Activated T-helper 1 cell treated with anti-CD3 and anti-CD28 coated beads, Interleukin-12 subunit alpha, Interleukin-12 subunit beta, Interleukin-2, Interleukin-4 antibody, amounts not matched to agents 30 ng/mL and 10 ng/mL and 1 ng/mL, durations not matched to agents 14 hours and 24 hours and 36 hours (primary cell): ENCODE measurements at places on chromosomes 5 and 9. TPM values are rescaled to one million over a fixed set of nuclear protein-coding genes. Genes with fewer than 3 reads are reported as not detected.

DNA sequence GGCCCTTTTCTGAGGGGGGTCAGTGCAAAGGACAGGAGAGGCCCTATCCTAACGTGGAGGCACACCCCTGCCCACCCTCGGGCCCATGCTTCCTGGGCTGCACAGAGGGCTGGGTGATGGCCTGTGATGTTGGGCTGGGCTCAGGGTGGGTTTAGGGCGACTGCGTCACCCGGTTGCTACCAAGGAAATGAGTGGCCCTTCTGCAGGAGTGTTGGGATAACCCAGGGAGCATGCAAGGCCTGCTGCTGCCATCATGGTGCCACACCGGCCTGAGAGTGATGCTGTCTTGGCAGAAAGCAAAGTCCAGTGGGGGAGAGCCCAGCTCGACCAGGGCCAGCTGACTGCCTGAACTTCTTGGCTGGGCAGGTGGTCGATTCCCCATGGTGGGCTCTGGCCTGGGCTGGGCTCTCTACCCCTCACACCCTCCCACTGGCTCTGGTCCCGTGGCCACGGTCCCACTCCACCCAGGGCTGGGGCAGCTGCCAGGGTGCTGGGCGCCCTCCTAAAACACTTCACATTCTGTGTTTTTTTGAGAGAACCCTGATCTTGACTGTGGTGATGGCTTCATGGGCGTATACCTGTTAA is 21.5 kb upstream of the MRNIP start:
- no peaks in the 10 kb centered on the region for H3K27me3 ChIP-seq
- H3K4me1 ChIP-seq = no peaks in the 10 kb centered on the region
- H3K4me3 ChIP-seq = no peak overlapping the region
- H3K27ac ChIP-seq = no peak overlapping the region

DNA sequence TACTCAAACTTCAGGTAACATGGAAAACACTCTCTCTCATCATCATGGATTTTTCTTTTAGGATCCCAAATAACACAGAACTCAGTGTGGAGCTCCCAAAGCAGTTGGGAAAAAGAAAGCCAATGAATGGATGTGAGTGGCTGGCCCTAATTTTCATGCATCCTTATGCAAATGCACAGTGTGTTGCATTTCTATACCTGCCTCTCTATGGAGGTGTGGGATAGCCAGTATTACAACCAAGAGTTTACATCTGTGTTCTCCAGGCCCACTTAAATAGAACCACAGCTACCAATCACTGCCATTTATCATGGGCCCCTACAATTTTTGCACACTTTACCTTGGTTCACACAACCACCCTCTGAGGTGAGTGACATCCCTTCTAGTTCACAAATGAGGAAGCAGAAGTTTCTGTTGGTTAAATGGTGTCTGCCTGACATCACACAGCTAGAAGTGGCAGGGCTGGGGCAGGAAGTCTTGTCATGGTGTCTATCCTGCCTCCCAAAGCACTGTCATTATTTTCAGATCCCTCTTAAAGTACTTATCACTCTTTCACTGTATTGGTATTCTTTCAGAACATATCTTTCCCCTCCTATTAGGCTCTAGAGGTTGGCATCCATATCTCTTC is 17.3 kb downstream of the MAMDC2 start:
- no peaks in the 10 kb centered on the region for H3K4me1 ChIP-seq
- no peak overlapping the region for H3K4me3 ChIP-seq
- H3K27ac ChIP-seq = no peak overlapping the region
- no peaks in the 10 kb centered on the region for H3K36me3 ChIP-seq
- no peak for DNase-seq

DNA sequence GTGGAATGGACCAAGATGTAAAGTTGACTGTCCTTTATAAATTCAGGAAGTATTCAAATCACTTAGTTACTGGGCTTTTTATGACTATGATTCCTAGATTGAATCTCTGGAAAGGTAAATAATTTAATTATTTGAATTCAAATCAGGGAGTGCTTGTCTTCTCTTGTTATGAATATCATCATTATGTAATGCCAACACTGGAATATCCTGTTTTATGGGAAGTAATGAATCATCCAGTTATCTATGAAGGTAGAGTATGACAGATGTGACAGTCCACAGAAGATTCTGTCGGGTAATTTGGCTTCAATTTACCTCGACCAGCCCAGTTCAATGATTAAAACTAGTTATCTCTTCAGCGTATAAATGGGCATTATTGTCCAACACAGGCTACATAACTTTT is 141.0 kb upstream of the NUDT12 start:
- H3K4me1 ChIP-seq = no peaks in the 10 kb centered on the region
- no peaks in the 10 kb centered on the region for H3K27me3 ChIP-seq
- H3K27ac ChIP-seq = no peak overlapping the region

DNA sequence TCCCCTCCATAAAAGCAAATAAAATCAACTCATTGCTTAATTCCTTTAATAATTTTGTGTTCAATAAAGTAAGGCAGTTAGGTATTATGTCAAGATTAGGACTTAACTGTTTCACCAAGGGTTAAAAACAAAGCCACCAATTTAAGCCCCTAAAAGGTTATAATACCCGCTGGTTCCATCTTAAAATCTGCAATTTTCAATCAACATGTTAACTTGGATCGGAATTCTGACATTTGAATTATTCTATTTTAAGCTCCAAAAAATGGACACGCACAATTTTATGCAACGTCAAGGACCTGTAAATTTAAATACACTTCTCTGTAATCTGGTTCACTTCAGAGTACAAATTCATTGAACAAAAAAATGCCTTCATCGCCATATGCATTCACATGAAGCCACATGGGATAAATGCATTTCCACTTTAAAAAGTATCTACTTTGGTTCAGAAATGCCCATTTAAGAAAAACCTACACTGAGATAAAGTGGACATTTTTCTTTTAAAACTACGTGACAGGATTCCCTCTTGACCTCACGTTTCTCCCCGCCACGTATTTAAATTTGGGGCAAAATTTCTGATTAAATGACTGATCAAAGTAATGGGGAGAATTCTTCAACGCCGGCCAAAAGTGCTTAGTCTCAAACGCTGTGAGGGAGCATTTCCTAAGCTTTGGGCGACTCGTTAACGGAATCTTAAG is 721 bp downstream of the GIN1 start:
- H3K36me3 ChIP-seq = peaks cover 7% of the 10 kb centered on the region
- no peaks in the 10 kb centered on the region for H3K27me3 ChIP-seq
- H3K4me1 ChIP-seq = peaks cover 41% of the 10 kb centered on the region
- H3K27ac ChIP-seq = peak overlapping the region; percentile 96
- peak overlapping the region; percentile 93 for H3K4me3 ChIP-seq
- DNase-seq = no peak

DNA sequence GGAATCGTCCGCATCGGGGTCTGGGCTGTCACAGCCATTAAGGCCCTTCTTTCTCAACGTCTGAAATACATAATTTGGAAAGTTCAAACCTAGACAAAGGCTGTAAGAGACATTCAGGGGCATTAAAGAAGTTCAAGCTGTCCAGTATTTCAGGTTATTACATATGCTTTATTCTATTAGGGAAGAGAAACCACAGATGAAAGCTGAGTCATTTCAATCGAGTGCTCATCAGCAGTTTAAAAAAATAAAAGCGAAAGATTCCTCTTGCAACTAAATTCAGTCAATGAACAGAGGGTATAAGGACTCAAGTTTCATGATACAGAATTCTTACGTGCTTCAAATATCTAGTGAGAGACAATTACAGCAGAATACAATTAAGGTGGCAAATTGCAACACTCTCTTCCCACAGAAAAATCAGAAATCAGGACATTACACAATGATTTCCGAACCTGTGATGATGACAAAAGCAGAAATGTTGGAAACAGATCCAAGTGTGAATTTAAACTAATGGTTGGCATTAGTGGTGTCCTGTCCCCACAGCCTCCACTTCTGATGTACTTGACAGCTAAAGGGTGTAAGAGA is 121.6 kb downstream of the MEF2C start:
- H3K27ac ChIP-seq = no peak overlapping the region
- no peaks in the 10 kb centered on the region for H3K36me3 ChIP-seq
- H3K4me1 ChIP-seq = no peaks in the 10 kb centered on the region
- H3K4me3 ChIP-seq = no peak overlapping the region
- no peak for DNase-seq

DNA sequence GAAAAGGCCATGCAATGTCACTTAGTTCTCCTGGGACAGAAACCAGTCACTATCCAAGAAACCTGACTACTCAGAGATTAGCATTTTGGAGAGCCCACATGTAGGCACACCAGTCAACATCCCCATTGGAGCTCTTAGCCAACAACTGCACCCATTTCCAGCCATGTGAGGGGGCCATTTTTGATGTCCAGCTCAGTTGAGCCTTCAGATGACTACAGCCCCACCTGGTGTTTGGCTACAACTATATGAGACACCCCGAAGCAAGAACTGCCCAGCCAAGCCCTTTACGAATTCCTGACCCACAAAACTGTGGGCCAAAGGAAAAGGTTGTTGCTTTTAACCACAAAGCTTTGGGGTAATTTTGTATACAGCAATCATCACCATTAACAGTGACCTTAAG is 300.1 kb downstream of the ASTN2 start:
- H3K4me3 ChIP-seq = no peak overlapping the region
- peaks cover 3% of the 10 kb centered on the region for H3K27me3 ChIP-seq
- no peaks in the 10 kb centered on the region for H3K36me3 ChIP-seq
- H3K27ac ChIP-seq = no peak overlapping the region
- no peaks in the 10 kb centered on the region for H3K4me1 ChIP-seq
- DNase-seq = no peak

- no peaks in the 10 kb centered on the region for H3K36me3 ChIP-seq
- H3K4me1 ChIP-seq = no peaks in the 10 kb centered on the region
- H3K4me3 ChIP-seq = no peak overlapping the region
- no peak overlapping the region for H3K27ac ChIP-seq
- DNase-seq = no peak
- peaks cover 6% of the 10 kb centered on the region for H3K27me3 ChIP-seq
These were observed 1.4 kb downstream of the SLC36A2 start for GRCh38 chr5:151345808-151346478.

DNA sequence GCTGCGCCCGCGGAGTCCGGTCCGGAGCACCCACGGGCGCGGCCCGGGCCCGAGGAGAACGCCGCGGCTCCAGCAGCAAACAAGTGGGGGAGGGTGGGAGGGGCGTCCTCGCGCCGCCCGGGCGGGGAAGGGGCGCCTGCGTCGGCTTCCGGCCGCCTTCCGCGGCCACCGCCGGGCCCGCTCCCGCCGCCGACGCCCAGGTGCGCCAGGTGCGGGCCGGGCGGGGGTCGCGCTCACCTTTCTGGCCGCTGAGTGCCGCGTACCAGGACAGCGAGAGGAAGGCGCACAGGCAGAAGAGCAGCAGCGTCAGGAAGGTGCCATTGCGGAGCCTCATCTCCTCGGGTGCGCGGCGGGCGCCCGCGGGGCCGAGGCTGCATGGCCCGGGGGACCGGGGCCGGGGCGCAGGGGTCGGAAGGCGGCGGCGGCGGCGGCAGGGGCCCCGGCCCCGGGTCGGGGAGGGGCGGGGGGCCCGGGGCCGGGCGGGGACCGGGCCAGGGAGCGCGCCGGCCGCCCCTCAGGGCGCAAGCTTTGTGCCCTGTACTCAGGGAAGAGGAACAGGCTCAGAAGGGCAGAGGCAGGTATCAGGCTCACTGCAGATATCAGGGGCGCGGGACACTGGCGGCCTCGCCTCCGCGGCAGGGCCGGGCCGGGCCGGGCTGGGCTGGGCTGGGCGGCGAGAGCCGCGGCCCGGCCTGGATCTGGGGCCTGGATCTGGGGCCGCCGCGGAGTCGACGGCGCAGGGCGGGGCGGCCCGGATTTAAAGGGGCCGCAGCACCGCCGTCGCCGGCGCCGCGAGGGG is at the start of gene MGAT4B:
Gene MGAT4B (minus strand): TSS at position 617 of the 799 bp plus-strand sequence. CDS start 283 bp downstream, at position 334.
- peak; percentile 67 for DNase-seq
- peaks cover 33% of the 10 kb centered on the region for H3K4me1 ChIP-seq
- H3K27ac ChIP-seq = peak within 1 kb of the TSS; percentile 81

DNA sequence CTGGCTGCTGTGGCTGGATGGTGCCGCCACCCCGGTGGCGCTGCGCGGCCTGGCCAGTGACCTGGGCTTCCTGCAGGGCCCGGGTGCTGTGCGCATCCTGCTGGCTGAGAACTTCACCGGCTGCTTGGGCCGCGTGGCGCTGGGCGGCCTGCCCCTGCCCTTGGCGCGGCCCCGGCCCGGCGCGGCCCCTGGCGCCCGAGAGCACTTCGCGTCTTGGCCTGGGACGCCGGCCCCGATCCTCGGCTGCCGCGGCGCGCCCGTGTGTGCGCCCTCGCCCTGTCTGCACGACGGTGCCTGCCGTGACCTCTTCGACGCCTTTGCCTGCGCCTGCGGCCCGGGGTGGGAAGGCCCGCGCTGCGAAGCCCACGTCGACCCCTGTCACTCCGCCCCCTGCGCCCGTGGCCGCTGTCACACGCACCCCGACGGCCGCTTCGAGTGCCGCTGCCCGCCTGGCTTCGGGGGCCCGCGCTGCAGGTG is 17.5 kb downstream of the CRB2 start:
- no peaks in the 10 kb centered on the region for H3K4me1 ChIP-seq
- H3K27ac ChIP-seq = no peak overlapping the region
- H3K27me3 ChIP-seq = peaks cover 26% of the 10 kb centered on the region
- H3K4me3 ChIP-seq = no peak overlapping the region
- no peaks in the 10 kb centered on the region for H3K36me3 ChIP-seq

- H3K36me3 ChIP-seq = no peaks in the 10 kb centered on the region
- H3K27me3 ChIP-seq = peaks cover 3% of the 10 kb centered on the region
- DNase-seq = no peak
- H3K4me1 ChIP-seq = no peaks in the 10 kb centered on the region
These were observed 95.7 kb downstream of the KCNT1 start for GRCh38 chr9:135797507-135798262.

GRCh38 chr9:124503713-124504529 is 3.3 kb downstream of the NR5A1 start:
- no peak for DNase-seq
- H3K4me3 ChIP-seq = peak overlapping the region; percentile 63
- H3K27me3 ChIP-seq = peaks cover 21% of the 10 kb centered on the region
- H3K27ac ChIP-seq = no peak overlapping the region

DNA sequence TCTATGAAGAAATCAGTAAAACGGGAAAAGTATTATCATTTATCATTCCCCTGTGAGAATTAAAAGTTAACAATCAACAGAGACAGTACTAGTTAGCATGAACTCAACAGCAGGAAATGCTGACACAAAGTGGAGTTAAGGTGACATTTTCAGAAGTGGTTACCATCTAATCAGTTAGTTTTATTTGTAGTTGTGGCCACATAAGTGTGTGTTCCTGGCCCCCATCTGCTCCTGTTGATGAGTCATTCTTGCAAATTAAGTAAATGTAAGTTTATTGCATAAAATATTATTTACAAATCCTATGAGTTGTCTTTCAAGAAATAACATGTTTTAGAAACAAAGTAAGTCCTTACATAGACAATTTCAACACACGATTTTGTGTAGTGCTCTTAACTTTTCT is 8.9 kb upstream of the BNC2 start:
- H3K36me3 ChIP-seq = no peaks in the 10 kb centered on the region
- H3K4me3 ChIP-seq = no peak overlapping the region
- no peaks in the 10 kb centered on the region for H3K27me3 ChIP-seq
- H3K4me1 ChIP-seq = no peaks in the 10 kb centered on the region
- no peak overlapping the region for H3K27ac ChIP-seq

PCDHA7 gene
- not detected in 2 replicates for total RNA-seq

CD72 gene
- total RNA-seq = 8.3 and 9.6 TPM in 2 replicates

C9orf153 gene
- 0.34 TPM in 1 of 2 replicates, not detected in the other for total RNA-seq

TLE4 gene
- total RNA-seq = 25.1 and 25.4 TPM in 2 replicates

BNC2 gene
- not detected in 2 replicates for total RNA-seq

NUTM2G gene
- not detected in 2 replicates for total RNA-seq

SLC6A19 gene
- total RNA-seq = not detected in 2 replicates
